ENCODE measurements at places on chromosomes 16 and 17.
A peak's percentile ranks its signal among the peaks of the same experiment; 100 is the strongest.

GRCh38 chr16:24821129-24821528 lies 24.6 kb upstream of the SLC5A11 start:
- H3K36me3 ChIP-seq, result peaks cover 54% of the 10 kb centered on the region
- H3K4me1 ChIP-seq, result no peaks in the 10 kb centered on the region
- no peak overlapping the region for H3K27ac ChIP-seq
- DNase-seq, result no peak

- peaks cover 43% of the 10 kb centered on the region for H3K4me1 ChIP-seq
- H3K4me3 ChIP-seq, result peak within 1 kb of the TSS; percentile 84
- peak; percentile 91 for DNase-seq
- no peaks in the 10 kb centered on the region for H3K27me3 ChIP-seq
These were observed at the start of gene CSNK1D for GRCh38 chr17:82273327-82274133. Gene CSNK1D, minus strand, starts transcription at chr17:82273700. Its CDS starts 319 bp downstream, at chr17:82273381.

- no peak for DNase-seq
- no peaks in the 10 kb centered on the region for H3K27me3 ChIP-seq
- no peaks in the 10 kb centered on the region for H3K36me3 ChIP-seq
- no peak overlapping the region for H3K27ac ChIP-seq
- H3K4me3 ChIP-seq, result no peak overlapping the region
These were observed 116.7 kb downstream of the GAS7 start for GRCh38 chr17:10081571-10082169.

DNA sequence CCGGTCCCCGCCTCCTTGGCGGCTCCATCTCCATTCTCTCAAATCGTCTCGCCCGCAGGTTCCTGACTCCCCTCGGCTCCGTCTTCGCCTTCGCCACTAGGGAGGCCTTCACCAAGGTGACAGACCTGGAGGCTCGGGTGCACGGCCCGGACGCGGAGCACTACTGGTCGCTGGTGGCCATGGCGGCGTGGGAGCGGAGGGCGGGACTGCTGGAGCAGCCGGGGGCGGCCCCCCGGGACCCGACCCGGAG lies 862 bp downstream of the GLTPD2 start:
- DNase-seq, result no peak
- peak overlapping the region; percentile 52 for H3K27ac ChIP-seq
- H3K27me3 ChIP-seq, result peaks cover 42% of the 10 kb centered on the region
- H3K4me1 ChIP-seq, result peaks cover 33% of the 10 kb centered on the region

DNA sequence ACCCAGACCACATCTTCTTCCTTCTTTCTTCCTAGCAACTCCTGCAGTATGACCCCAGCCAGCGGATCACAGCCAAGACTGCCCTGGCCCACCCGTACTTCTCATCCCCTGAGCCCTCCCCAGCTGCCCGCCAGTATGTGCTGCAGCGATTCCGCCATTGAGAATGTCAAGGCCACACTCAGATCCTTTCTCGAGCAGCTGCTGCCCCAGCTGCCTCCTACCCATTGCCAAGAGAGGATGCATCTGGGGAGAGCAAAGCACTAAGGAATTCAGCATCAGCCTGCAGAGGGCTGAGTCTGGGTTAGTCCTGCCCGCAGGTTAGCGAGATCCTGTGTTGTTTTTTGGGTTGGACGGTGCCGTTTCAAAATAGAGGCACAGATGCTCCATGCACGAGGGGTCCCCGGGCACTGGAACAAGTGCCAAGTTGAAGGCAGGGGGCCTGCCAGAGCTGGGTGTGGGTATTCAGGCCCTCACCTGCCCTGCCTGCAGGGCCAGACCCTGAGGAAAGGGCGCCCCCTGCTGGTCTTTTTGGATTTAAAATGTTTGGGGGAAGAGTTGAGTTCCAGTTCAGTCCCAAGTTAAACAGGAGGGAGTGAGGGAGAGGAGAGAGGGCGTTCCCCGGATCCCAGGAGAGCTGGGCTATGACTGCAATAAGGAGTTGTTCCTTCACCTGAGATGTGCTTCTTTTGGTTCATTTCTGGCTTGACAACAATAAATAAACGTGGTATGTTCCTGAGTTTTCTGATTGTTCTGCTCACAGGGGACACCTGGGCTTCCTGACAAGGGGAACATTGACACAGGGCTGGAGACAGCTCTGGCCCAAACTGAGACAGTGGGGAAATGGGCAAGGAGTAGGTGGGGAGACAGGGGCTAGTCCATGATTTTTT lies 4.9 kb downstream of the CDK3 start:
- no peaks in the 10 kb centered on the region for H3K36me3 ChIP-seq
- no peak overlapping the region for H3K27ac ChIP-seq
- H3K27me3 ChIP-seq, result no peaks in the 10 kb centered on the region
- DNase-seq, result peak; percentile 90
- peaks cover 2% of the 10 kb centered on the region for H3K4me1 ChIP-seq

DNA sequence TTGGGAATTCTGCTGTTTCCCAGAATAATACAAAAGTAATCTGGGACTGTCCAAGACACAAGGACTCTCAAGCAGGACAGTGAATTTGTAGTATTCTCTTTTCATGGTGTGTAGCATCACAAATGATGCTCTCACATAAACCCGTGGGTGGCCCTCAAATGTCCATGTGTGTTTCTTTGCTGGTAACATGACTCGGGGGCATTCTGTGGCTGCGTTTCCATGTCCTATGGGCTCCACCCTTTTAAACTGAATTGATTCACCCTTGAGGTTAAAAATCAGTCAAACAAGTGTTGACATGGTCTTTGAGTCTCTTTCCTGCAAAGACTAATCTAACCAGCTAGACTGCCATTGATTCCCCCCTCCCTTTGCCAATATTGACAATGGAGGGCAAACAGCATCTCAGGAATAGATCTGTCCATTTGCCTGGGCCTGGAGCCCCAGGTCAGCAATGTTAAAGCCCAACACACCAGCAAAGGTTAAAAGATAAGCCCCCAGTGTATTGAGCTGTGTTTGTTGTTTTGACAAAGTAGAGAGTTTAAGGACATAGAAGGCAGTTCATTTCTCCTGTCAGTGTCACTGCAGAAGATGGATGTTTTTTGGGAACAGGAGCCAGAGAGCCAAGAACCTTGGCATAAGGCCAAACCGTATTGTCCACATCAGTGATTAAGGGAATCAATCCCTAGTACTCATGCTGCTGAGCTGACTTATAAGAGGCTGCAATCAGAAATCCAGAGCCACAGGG lies 117.1 kb upstream of the COX10 start:
- no peak overlapping the region for H3K4me3 ChIP-seq
- no peak for DNase-seq
- no peaks in the 10 kb centered on the region for H3K4me1 ChIP-seq

GRCh38 chr16:17970816-17971331 lies 365.7 kb downstream of the NPIPA8 start:
- H3K36me3 ChIP-seq, result no peaks in the 10 kb centered on the region
- DNase-seq, result no peak
- no peak overlapping the region for H3K27ac ChIP-seq
- H3K4me3 ChIP-seq, result no peak overlapping the region

DNA sequence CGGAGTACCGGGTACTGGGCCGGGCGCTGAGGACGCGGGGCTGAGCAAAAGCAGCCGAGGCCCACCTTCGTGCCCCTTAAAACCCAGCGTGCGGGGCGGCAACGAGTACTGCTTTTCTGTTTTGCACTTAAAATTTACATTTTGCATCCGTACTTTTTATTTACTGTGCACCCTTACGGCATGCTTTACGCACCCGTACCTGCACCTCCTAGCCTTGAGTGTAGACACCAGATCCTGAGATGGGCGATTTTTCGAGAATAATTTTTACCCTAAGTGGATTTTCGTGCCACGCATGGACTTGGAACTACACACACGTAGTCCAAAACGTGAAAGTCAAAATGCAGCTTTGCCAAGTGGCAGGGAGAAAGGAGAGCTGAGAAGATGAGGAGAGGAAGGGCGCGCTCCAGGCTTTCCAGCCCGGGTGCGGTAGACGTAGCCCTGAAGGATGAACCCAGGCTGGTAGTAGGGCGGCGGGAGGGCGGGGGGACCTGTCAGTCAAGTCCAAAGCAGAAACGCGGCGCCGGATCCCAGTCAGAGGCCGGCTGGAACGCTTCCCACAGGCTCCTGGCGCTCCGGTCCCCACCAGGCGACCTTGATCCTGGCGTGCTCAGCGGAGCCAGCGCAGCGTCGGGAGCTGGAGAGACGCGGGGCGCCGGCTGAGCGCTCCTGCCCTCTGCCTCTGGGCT lies 1.2 kb upstream of the CBLN1 start:
- no peak for DNase-seq
- H3K27ac ChIP-seq, result peak overlapping the region; percentile 55
- peaks cover 3% of the 10 kb centered on the region for H3K36me3 ChIP-seq
- H3K4me1 ChIP-seq, result peaks cover 9% of the 10 kb centered on the region
- peaks cover 70% of the 10 kb centered on the region for H3K27me3 ChIP-seq

- no peaks in the 10 kb centered on the region for H3K36me3 ChIP-seq
- H3K4me3 ChIP-seq, result no peak overlapping the region
- no peaks in the 10 kb centered on the region for H3K27me3 ChIP-seq
- H3K4me1 ChIP-seq, result no peaks in the 10 kb centered on the region
- DNase-seq, result no peak
These were observed 10.3 kb upstream of the HAS3 start for GRCh38 chr16:69095193-69095592.

- H3K36me3 ChIP-seq, result no peaks in the 10 kb centered on the region
- no peak overlapping the region for H3K27ac ChIP-seq
- no peak overlapping the region for H3K4me3 ChIP-seq
- peaks cover 1% of the 10 kb centered on the region for H3K4me1 ChIP-seq
These were observed 74.6 kb downstream of the TMEM100 start for GRCh38 chr17:55648086-55648485.

- H3K27me3 ChIP-seq, result no peaks in the 10 kb centered on the region
- H3K4me1 ChIP-seq, result peaks cover 4% of the 10 kb centered on the region
- no peaks in the 10 kb centered on the region for H3K36me3 ChIP-seq
- DNase-seq, result no peak
- H3K27ac ChIP-seq, result no peak overlapping the region
These were observed 188.1 kb upstream of the ZNF469 start for GRCh38 chr16:88194397-88195268.

DNA sequence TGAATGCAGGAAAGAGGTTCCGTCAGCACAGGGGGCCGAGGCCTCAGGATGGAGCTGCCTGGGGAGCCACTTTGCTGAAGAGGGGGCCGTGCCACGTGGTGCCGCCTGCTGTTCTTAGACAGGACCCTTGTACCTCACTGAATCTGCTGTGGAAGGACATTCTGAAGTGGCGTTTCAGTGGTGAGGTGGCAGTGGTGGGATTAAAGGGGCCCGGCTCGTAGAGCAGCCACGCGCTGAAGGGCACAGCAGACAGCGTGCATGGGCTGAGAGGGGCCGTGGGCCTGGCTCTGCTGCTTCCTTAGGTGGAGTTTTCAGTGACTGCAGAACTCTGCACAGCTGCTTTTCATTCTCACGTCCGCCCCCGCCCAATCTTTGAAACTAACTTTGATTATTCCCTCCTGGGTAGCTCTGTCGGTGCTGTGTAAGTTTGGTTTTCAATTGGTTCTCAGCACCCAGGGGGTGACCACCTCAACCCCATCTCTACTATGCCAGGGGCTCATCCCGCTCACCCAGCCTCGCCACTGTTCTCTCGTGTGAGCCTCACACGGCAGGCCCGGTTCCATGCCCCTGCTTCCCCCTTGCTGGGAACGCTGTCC lies 70.3 kb downstream of the SEC14L1 start:
- H3K4me1 ChIP-seq, result no peaks in the 10 kb centered on the region
- peaks cover 42% of the 10 kb centered on the region for H3K36me3 ChIP-seq
- DNase-seq, result no peak
- no peak overlapping the region for H3K27ac ChIP-seq
- H3K4me3 ChIP-seq, result no peak overlapping the region
- no peaks in the 10 kb centered on the region for H3K27me3 ChIP-seq

GRCh38 chr17:40610359-40610758 lies 37.3 kb downstream of the SMARCE1 start:
- H3K36me3 ChIP-seq, result peaks cover 2% of the 10 kb centered on the region
- no peak for DNase-seq
- H3K27ac ChIP-seq, result peak overlapping the region; percentile 72
- H3K4me1 ChIP-seq, result peaks cover 96% of the 10 kb centered on the region

DNA sequence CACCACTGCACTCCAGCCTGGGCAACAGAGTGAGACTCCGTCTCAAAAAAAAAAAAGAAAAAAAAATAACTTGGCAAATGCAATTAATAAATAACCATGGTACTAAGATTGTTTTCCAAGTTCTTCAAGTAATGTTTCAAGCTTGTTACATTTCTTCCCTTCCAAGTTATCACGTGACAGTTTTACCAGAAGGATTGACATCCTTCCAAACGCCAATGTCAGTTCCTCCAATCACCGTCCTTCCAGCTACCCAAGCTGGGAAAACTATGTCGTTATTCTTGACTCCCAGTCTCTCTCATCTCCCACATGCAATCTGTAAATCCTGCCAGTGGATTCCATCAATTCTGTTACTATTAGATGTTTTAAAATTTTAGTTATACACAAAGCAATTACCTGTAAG lies 3.9 kb upstream of the PHAF1 start:
- H3K4me3 ChIP-seq, result no peak overlapping the region
- H3K27ac ChIP-seq, result no peak overlapping the region
- no peaks in the 10 kb centered on the region for H3K27me3 ChIP-seq
- DNase-seq, result no peak

GRCh38 chr16:57815987-57816745 lies 13.9 kb upstream of the KIFC3 start:
- H3K27me3 ChIP-seq, result peaks cover 2% of the 10 kb centered on the region
- H3K4me3 ChIP-seq, result no peak overlapping the region
- H3K4me1 ChIP-seq, result peaks cover 17% of the 10 kb centered on the region
- no peak overlapping the region for H3K27ac ChIP-seq
- no peak for DNase-seq

- H3K4me1 ChIP-seq, result peaks cover 26% of the 10 kb centered on the region
- peak; percentile 51 for DNase-seq
- H3K4me3 ChIP-seq, result no peak overlapping the region
- H3K27ac ChIP-seq, result no peak overlapping the region
- peaks cover 59% of the 10 kb centered on the region for H3K36me3 ChIP-seq
These were observed 8.4 kb upstream of the PLK1 start for GRCh38 chr16:23670137-23670776.

Data from activated CD4-positive, alpha-beta T cell treated with anti-CD3 and anti-CD28 coated beads, Interleukin-2, amount 10 ng/mL, durations not matched to agents 7 days and 5 days (primary cell).